ENCODE measurements at places on chromosomes 3 and 15.
A peak's percentile ranks its signal among the peaks of the same experiment; 100 is the strongest.

DNA sequence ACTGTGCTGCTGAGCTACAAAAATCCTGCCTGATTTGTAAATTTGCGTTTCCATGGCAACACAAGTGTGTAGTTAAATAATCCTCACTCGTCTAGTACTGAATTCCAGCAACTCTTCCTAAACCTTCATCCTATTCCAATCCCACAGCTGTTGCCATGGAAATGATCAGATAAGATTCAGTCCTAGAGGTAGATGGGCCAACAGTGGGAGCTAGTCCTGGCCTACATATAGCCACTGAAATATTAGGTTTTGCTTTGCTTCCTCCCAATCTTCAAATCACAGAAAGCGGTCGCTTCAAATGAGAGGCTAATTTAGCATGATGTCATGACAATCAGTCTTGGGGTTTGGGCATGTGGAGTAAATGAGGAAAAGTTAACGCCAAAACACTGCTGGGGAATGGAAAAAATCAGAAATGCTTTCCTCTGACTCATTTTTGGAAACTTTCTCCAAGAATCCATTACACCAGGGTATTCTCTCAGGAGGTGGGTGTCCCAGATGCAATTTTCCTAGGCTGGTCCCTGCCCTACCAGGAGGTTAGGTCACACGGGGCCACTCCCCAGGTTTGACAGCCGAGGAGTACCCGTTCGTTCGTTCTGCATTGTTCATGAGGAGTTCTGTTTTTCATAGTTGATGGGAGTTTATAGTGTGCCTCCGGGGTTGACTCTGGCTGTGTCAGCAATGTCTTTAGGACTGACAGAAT is 159.2 kb upstream of the SLCO3A1 start:
- DNase-seq, result peak; percentile 79

GRCh38 chr3:12187448-12188327 is 29.0 kb upstream of the TIMP4 start:
- peak; percentile 77 for DNase-seq

DNA sequence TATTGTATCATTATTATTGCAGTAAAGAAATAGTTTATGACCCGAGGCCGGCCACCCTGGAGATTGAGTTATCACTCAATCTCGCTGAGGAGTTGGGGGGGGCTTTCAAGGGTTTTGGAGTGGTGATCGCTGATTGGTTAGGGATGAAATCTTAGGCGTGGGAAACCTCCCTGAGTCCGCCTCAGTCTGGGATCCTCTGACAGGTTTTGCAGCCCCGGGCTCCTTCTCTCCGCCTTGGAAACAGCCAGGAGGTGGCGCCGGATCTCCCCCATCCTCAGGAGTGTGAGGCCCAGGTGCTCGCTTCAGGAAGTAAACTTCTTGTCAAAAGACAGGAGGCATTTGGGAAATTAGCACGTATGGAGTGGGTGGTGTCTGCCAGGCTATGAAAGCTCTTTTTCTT is 41.1 kb upstream of the SEC61A1 start:
- peak; percentile 18 for DNase-seq

- DNase-seq, result no peak
Measured at GRCh38 chr3:138336454-138336999, 6.9 kb upstream of the NME9 start.

DNA sequence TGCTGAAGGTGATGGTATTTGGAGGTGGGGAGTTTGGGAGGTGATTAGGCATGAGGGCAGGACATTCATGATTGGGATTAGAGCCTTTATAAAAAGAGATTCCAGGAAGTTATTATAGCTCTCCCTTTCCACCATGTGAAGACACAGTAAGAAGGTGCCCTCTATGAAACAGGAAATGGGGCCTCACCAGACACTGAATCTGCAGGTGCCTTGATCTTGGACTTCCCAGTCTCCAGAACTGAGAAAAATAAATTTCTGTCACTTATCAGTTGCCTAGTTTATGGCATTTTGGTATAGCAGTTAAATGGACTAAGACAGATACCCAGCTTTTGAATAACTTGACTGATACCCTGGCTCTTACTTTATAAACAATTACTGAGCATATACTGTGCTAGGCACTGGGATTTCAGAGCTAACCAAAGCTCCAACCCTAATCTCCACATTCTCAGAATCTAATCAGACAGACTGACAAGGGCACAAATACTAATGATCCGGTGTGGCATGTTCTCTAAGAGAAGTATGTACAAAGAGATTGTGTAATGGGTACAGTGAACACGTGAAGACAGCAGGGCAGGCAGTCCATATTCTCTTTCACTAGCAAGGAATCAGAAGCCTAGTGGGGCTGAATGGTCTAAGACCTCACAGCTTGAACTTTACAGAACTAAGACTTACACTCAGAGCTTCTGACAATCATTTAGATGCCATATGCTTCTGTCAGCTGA is 343.1 kb downstream of the WDR72 start:
- DNase-seq, result no peak

- no peak for DNase-seq
Measured at GRCh38 chr3:62749657-62750056, 125.6 kb downstream of the CADPS start.

- DNase-seq, result no peak
Measured at GRCh38 chr3:117310536-117310935, 601.0 kb downstream of the TUSC7 start.

DNA sequence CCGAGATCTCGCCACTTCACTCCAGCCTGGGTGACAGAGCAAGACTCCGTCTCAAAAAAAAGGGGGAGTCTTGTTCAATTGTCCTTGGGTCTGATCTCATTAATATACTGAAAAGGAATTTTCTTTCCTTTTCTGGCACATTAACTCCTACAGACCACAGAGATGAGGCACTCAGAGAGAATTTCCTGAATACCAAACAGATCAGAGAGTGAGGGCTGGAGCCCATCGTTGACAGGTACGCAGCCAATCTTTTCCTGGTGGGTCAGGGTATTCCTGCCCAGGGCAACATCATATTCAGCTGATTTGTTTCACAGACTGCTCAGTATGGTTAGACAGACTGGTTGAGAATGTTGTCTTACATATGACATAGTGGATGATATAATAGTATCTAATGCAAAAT is 82.8 kb upstream of the TNFSF10 start:
- peak; percentile 72 for DNase-seq

GRCh38 chr15:70806992-70807712 is 43.8 kb upstream of the UACA start:
- no peak for DNase-seq

DNA sequence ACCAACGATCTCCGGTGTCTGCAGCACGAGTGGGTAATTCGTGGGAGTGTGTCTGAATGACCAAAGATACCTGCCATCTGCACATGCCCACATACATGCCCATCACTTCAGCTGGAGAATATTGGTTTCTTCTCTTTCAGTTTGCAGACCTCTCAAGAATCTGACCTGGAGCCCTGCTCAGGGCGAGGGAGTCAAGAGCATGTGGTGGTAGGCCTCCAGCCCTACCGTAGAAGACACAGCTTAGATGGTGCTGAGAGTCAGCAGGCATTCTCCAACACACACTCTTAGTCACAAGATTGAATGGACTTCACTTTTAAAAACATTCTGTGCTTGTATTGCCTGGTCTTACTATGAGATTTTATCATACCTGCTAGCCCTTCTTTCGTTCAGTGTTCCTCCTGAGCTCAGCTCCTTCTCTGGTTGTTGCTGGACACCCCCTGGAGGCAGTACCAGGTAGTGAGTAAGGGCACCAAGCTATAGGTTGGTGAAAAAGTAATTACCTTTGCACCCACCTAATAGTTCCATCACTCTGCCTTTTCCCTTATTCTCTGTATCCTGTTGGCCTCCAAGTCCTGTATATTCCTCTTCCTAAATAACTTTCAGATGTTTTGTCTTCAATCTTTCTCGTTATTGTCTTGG is 252.0 kb downstream of the CACNA2D3 start:
- DNase-seq, result peak; percentile 19

GRCh38 chr3:123618768-123619484 is 34.1 kb upstream of the HACD2 start:
- peak; percentile 61 for DNase-seq

DNA sequence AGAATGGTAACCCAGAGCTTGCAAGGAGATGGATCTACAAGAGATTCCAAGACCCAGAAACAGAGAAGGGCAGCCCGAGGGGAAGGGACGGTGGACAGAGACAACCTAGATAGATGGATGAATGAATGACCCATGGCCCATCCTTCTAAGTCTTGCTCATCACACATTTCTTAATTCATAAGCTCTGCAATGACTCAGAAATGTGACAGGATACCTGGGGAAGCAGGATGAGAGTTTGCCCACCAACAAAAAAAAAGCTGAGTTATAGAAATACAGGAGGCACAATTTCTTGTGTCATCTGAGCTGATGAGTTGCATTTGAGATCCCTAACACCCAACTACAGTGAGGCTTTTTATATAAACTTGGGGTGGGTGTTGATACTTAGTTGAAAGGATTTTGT is 76.6 kb downstream of the CNTN3 start:
- DNase-seq, result peak; percentile 26

GRCh38 chr3:53729159-53729558 is 117.1 kb downstream of the CHDH start:
- DNase-seq, result peak; percentile 42

- no peak for DNase-seq
Measured at GRCh38 chr3:45786801-45787495, 9.4 kb downstream of the SLC6A20 start.

- DNase-seq, result no peak
Measured at GRCh38 chr15:36734366-36734765, 154.9 kb downstream of the CDIN1 start.

GRCh38 chr15:75966073-75966472 is 46.2 kb downstream of the NRG4 start:
- peak; percentile 60 for DNase-seq

DNA sequence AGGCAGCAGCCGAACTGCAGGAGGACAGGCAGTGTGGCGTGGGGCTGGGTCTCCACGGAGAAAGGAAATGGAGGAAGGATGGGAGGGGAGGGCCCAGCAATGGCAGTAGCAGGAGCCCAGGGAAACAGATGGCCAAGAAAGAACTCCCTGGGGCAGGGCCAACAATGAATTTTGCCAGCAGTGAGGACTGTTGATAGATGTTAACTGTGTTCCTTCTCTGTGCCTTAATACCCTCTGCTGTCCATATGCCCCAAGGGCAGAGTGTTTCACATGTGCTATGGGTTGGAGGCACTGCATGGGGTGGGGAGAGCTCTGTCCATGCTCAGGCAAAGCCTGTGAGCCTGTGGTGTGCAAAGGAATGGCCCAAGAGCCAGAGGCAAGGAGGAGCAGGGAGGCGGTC is 70.8 kb upstream of the POMGNT2 start:
- DNase-seq, result no peak

DNA sequence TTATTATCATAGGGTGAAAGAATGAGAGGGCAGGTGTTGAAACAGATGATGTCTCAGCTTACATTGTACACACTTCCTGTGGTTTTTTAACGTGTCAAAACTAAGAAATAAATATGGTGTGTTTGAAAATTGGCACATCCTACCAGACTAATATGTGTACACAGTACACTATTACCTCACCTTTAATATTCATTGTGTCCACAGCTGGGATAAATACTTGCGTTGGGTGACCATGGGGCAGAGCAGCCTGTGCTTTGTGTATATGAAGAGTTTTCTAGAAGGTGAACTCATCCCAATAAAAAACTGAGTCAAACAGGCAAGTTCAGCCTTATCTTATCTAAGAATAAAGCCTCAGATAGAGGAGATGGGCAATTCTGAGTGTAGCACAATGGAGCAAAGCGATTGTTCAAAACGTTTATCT is 17.3 kb downstream of the SUCNR1 start:
- no peak for DNase-seq

DNA sequence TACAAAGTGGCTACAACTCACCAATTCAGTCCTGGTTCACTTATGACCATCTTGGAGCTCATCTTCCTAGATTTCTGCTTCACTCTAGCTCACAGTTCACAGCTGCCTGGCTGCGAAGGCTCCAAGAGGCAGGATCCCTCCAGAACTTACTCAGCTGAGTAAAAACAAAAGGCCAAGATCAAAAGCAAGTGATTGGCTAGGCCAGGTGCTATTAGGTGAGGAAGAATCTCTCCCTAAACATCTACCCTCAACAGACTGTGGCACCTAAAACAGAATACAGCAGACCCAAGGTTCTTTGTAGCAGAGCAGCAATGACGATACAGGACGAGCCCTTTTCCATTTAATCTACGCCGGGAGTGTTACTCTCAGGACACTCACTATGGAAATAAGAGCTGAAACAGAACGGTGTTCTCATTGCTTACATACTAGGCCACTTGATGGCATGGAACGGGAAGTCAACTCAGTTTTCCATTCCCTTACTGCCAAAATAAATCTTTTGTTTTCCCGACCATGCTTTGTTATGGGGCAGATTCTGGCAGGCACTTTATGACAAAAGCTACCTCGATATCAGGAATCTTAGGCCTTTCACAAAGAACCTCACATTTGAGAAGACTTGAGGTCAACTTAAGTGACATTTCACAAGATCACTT is 901 bp downstream of the ICE2 start:
- peak; percentile 64 for DNase-seq

DNA sequence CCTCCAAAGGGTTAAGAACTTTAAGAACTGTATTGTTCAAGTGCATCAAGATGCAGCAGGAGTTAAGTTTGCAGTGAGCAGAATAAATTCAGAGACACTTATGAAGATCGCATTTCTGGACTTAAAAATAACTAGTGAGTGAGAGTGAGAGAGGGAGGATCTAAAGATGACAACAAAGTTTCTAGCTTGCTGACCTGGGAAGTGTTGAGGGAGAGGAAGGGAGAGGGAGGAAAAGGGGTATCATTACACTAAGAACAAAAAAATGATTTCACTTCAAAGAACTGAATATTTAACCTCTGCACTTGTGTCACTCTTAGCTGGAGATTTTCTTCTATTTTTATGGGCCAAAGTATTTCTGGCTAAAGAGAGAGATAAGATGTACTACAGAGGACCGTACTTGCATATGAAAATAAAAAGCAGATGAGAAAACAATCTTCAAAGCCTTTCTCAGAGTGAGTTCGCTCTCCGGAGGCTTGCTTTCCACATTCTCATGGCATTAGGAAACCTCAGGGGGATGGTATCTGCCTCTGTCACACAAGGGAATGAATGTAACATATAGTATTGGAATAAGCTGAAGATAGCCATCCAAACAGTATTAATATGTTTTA is 91.4 kb upstream of the TJP1 start:
- peak; percentile 81 for DNase-seq
